ENCODE measurements at places on chromosomes 1 and 21.

GRCh38 chr21:42553435-42553834 lies 39.8 kb downstream of the SLC37A1 start:
- no peak for DNase-seq

DNA sequence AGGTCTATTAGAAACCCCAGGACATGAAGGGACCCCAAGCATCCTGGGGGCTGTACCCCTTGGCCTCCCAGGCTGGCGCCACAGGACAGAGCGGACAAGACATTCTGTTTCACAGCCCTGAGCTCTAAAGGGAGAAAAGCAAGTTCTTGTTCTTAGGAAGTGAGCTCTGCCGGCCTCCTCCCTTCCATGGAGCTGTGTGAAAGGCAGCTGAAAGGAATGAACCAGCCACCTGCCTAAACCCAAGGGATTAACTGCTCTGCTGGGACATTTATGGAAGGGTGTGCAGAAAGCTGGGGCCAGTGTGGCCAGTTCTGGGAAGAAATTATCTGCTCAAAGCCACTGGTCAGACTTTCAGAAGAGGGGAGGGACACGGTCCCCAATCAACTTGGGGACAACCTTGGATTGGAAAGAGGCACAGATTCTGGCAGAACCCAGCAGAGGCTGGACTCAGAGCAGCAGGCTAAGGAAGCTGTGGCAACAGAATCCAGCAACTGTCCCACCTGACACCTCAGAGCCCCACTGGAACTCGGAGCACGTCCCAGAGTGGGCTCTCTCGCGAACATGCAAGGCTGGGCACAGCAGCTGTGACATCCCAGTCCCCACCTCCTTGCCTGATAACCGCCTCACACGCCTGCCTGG lies 2.1 kb downstream of the KLHL21 start:
- DNase-seq: no peak

GRCh38 chr1:1593834-1594601 lies 5.9 kb downstream of the FNDC10 start:
- DNase-seq: no peak

DNA sequence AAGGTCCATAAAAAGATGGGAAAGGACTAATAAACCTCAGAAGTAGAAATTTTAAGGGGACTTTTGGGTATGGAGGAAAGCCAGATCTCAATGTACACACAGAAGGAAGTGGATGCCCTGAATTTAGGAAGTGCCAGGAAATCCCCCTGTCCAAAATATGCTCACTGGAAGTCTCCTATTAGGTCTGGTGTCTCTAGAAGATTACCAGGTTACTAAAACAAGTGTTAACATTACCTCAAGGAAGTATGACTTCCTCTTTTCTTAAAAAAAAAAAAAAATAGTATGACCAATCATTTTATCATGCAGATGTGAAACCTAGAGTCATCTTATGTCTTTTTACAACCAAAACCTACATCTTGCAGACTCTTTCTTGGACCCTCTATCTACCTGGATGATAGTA lies 30.7 kb downstream of the CD58 start:
- DNase-seq: no peak

DNA sequence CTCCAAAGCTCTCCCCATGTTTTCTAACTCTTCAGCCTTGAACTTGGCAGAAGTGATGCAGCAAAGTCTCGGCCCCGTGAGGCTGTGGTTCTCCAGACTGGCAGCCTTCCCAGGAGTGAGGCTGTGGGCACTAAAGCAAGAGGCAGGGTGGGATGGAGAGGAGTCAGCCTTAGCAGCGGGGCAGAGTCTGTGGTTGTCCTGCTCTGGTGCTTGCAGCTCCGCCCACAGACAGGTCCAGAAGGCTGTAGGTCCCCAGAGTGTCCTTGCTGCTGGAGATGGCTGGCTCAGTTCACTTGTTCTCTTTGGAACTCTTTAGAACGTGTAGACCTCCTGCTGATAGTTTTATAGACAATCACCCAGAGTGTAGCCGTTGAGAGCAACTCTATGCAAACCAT lies 142.6 kb downstream of the AJAP1 start:
- no peak for DNase-seq

DNA sequence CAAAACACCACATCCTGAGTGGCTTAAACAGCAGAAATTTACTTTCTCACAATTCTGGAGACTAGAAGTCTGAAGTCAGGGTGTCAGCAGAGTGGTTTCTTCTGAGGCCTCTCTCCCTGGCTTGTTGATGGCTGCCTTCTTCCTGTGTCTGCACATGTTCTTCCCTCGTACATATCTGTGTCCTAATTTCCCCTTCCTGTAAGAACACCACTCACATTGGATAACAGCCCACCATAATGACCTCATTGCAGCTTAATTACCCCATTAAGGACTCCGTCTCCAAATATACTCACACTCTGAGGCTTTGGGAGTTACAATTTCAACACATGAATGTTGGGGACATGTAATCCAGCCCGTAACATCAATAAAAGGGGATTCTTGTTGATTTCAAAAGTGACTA lies 23.4 kb downstream of the C8A start:
- peak; percentile 47 for DNase-seq

DNA sequence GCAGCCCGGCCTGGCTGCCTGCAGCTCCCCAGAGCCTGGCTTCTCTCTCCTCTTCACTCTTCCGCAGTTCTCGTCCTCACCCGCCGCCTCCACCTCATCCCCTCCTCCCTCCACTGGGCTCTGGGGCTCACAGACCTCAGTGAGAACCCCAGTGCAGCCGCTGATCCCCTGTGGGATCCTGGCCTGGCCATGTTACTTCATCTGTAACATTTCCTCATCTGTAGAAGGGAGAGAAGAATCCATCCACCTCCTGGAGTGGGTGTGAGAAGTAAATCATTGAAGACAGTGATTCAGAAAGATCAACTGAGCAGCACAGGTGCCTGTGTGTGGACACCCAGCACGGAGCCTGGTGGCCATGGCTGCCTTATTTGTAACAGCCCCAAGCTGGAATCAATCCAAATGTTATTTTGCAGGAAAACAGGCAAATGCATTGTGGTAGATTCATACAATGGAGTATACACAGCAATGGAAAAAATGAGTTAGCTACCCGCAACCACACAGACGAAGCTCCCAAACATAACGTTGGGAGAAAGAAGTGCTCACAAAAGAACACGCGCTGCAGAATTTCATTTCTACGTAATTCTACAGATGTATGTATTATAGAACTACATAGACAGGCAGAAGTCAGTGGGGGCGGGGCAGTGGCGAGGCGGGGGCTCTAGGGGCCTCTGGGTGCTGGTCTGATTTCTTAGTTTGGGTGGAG lies 8.7 kb downstream of the LAPTM5 start:
- no peak for DNase-seq

DNA sequence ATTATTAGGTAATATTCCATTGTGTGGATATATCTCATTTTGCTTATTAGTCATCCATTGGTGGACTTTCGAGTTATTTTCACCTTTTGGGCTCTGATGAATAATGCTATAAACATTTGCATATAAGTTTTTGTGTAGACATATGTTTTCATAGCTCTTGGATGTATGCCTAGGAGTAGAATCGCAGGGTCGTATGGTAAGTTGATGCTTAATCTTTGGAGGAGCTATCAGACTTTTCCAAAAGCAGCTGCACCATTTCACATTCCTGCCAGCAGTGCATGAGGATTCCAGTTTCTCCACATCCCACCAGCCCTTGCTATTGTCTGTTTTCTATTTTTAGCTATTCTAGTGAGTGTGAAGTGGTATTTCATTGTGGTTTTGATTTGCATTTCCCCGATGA lies 120.3 kb upstream of the TMEM51 start:
- DNase-seq: no peak

GRCh38 chr1:119266858-119267257 lies 101.7 kb upstream of the HAO2 start:
- peak; percentile 23 for DNase-seq

GRCh38 chr1:78419309-78419708 lies 71.5 kb upstream of the PTGFR start:
- DNase-seq: no peak

- peak; percentile 79 for DNase-seq
Measured at GRCh38 chr1:156146020-156146768, 7.2 kb upstream of the SEMA4A start.

GRCh38 chr1:235074523-235075047 lies 54.1 kb downstream of the TOMM20 start:
- DNase-seq: peak; percentile 80

DNA sequence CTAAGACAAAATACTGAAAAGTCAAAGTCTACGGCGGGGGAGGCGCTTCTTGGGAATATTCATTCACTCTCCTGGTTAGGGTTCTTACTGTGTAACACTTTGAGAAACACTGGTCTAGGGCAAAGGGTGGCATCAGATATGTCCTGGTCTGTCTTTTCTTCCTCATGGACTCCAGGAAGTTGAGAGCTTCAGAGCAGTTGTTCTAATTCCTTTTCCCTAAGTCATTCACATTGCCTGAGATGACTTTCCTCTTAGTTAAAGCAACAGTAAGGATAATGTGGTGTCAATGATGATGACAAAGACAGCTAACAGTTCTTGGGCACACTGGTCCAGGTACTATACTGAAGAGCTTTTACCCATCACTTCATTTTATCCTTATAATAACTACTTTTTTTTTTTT lies 27.0 kb downstream of the FGGY start:
- no peak for DNase-seq

DNA sequence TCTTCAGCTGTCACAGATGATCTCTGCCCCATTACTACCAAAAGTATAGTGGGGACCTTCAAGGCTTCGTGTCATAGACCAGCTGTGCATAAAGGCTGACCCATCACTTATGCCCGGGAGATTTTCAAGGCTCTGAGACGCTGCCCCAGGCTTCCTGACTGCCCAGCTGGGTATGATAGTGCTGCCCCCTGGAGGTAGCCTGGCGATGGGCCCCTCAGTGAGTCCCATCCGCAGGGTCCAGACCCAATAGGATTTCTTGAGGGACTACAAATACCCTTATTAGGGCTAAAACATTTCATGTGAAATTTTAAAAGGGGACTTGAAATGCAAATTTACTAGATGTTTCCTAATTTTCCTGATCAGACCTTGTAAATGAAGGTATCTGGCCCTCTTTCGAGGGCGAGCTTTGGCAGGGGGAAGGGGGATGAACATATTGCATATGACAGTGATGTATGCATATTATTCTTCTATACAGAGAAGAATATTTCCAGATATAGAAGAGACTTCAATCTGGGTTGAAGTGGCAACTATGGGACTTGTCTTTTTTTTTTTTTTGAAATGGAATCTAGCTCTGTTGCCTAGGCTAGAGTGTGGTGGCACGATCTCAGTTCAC lies 11.7 kb upstream of the FCMR start:
- DNase-seq: no peak

DNA sequence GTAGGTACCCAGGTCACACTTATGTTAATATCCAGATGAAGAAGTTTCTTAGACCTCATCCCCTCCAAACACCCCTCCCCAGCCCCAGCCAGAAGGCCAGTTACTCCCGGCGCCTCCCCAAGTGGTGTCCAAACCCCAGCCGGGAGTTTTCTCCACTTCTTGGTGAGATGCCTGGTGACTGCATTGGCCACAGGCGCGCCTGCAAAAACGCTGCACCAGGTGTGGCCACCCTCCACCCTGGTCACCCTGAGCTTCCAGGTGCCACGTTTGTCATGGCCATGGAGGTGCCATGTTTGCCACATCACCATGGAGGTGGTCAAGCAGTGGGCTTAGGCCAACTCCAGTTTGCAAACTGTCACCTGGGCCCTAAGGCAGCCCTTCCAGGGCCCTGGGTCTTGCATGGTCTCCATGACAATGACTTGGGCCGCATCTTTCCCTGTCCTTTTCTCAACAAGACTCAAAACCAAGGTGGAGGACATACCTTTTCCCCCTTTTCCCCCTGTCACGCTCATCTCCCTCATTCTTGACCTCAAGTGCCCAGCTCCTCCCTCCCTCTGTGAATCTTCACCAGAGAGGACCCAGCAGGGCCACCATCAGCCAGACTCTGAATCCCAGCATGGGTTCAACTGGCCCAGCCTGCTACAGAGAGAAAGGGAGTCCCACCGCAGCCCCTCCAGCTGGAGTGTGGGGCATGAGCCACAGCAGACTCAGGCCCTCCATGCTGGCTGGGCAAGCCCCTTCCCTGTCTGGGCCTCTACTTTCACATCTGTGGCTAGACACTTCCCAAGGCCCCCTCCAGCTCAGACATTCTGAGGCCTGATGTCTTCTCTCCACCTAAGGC lies 125.9 kb upstream of the ZBTB40 start:
- no peak for DNase-seq

DNA sequence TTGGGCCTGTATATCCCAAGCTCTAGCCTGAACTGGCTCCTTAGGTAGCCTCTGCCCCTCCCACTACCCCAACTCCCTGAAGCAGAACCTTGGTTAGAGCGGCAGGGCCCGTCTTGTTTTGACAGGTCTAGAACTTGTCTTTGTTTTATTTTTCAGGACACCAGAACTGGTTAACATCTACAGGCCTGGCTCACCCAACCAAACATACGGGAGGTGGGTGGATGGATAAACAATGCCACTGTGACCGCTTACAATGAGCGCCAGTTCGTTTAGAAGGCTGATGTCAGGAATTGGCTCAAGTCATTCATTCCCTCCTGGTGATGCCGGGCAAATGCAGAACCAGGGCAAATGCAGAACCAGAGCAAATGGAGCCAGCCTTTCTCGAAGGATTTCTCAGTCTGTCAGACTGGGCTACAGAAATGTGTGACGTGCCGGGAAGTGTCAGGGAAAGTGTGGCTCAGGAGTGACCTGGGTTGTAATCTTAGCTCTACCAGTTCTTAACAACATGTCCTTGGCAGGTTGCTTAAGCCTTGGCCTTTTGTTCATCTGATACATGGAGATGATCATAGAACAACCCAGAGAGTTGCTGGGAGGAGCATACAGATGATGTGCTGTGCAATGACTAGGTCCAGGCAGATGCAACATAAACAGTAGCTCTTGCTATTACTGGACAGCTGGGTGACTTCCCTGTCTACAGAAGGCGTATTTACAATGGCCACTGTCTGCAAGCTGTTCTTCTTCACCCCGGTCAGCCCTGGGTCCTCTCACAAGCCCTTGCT lies 30.5 kb upstream of the BTG2 start:
- no peak for DNase-seq

GRCh38 chr1:186872291-186872690 lies 43.5 kb downstream of the PLA2G4A start:
- DNase-seq: no peak

DNA sequence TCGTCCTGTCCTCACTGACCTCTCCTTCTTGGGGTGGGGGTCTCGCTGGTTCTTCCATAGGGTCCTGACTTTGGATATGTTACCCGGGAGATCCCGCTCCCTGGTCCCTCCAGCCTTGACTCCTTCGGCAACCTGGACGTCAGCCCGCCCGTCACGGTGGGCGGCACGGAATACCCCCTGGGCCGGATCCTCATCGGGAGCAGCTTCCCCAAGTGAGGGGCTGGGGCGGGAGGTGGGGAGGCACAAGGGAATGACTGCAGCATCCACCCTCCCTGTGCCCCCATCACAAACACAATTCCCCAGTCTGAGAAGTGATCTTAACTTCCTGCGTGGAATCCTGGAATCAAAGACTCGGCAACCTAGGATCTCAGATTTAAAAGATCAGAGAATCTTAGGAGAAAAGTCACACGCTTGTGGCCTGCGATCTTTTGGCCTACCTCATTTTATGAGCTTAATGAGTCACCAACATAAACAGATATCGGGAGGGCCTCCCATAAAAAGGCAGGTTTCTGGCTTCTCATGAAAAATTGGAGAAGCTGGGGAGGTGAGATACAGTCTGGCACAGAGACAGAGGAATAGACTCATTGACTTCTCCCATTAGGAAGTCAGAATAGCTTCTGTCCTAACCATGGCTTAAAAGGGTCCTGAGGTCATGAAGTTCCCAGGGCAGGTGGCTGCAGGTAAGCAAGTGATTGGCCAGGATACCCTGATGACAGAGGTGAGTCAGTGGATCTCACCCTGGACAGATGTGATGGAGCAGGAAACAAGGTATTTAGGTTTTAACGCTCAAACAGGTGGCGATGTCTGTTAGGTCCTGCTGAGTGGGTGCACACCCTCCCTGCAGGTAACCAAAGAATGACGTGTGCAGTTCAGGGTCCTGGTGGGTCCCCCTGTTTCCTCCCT lies 15.9 kb upstream of the PADI3 start:
- no peak for DNase-seq

Measured in skin of body (tissue), 3 donors.